Inflammatory macrophage (primary cell): ENCODE measurements at places on chromosomes 11 and 22.

- no peak for DNase-seq
Observed at GRCh38 chr11:68266121-68266891, 5.5 kb downstream of the C11orf24 start.

GRCh38 chr22:36196254-36197064, 5.2 kb downstream of the APOL4 start:
- no peak for DNase-seq

DNA sequence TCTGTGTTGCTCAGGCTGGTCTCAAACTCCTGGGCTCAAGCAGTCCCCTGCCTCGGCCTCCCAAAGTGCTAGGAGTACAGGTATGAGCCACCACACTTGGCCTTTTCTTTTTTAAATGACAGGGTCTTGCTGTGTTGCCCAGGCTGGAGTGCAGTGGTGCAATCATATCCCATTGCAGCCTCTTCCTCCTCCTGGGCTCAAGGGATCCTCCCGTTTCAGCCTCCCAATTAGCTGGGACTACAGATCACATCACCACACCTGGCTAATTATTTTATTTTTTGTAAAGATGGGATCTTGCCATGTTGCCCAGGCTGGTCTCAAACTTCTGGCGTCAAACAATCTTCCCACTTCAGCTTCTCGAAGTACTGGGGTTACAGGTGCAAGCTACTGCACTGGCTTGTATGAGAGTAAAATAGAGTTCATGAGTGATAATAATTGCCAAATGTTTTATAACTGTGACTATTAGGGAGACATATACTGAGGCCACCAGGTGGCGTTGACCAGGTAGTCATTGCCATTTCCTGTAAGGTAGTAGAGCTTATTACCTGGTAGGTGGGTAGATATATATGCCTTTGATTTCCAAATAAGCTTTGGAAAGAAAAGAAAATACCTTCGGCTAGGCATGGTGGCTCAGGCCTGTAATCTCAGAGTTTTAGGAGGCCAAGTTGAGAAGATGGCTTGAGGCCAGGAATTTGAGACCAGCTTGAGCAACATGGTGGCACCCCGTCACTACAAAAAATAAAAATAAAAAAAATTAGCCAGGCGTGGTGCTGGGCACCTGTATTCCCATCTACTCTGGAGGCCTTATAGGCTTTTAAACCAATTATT, 5.4 kb downstream of the FDX1 start:
- no peak for DNase-seq

- DNase-seq: no peak
Observed at GRCh38 chr22:26552466-26552865, 37.5 kb downstream of the TPST2 start.

- no peak for DNase-seq
Observed at GRCh38 chr22:26981111-26981510, 323.7 kb downstream of the MIAT start.

DNA sequence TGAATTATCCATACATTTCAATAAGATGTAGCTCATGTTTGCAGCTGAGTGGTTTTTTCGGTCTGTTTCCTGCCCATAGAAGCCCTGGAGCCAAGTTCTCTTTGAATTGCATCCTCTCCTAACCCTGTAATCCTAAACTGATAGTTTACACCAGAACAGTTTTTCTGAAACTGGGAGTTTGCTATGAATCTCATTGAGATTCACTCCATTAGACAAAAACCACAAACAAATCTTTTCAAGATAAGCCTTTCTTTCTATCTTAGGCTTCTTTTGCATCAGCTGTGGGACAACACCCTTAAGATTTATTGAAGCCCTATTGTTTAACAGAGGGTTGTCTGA, 324.8 kb downstream of the DYNC2H1 start:
- no peak for DNase-seq

DNA sequence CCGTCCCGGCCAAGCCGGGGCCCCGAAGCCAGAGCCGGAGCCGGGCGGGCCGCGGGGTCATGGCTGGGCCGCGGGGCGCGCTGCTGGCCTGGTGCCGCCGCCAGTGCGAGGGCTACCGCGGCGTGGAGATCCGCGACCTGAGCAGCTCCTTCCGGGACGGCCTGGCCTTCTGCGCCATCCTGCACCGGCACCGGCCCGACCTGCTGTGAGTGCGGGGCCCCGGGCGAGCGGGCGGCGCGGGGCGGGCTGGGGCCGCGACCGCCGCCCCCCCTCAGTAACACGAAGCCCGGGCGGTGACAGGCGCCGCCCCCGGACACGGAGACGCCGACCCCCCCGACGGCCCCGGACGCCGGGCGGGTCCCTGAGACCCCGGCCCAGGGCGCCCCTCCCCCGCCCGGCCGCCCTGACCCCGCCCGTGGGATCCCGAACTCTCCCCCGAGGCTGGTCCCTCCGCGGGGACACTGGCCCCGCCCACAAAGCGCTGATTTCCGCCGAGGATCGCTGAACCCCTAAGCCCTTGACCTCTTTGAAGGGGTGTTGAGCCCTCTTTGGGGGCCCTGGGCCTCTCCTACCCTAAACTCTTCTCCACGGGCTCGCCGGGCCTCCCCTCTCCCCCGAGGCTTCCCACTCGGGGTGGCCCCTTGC, 389 bp downstream of the MICALL1 start:
- peak; percentile 42 for DNase-seq

- DNase-seq: no peak
Observed at GRCh38 chr11:20342347-20343141, 21.0 kb upstream of the HTATIP2 start.

- peak; percentile 97 for DNase-seq
Observed at GRCh38 chr11:121418625-121419114, 33.4 kb upstream of the SORL1 start.

DNA sequence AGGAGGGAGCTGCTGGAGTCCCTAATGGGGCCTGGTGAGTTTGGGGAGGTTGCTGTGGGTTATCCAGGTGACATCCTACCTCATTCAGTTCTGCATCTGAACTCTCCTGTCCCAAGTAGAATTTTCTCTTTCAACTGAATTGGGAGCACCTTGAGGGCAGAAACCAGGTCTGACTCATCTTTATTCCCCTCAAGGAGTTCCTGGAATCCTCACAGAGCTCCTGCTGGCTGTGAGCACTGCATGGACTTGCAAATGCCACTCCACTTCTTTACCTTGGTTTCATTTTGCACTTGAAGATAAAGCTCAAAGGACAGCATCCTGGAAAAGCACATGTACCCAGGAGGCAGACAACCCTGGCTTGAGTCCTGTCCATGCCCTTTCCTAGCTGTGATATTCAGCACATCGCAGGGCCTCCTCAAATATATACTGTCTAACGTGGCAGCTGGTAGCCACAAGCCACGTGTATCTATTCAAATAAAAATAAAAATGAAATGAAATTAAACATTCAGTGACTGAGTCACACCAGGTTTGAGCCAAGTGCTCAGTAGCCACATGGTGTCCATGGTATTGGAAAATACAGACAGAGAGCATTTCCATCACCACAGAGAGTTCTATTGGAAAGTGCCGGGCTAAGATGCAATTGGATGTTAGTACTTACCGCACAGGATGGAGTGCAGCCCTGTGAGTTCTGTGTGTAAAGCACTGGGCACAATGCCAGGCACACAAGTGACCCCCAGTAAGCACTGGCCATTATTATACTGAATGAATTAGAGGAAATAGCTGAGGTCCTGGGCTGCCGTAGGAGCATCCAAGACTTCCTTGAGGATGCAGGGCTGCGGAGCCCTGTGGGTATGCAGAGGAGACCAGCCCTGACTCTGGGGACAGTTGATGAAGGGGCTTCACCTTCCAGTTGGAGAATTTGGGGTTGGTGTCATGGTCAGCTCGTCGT, 149.0 kb downstream of the PKNOX2 start:
- DNase-seq: no peak

GRCh38 chr11:100681064-100681502, 6.0 kb upstream of the ARHGAP42 start:
- DNase-seq: peak; percentile 75

GRCh38 chr11:15248749-15249148, 134.0 kb downstream of the INSC start:
- no peak for DNase-seq

DNA sequence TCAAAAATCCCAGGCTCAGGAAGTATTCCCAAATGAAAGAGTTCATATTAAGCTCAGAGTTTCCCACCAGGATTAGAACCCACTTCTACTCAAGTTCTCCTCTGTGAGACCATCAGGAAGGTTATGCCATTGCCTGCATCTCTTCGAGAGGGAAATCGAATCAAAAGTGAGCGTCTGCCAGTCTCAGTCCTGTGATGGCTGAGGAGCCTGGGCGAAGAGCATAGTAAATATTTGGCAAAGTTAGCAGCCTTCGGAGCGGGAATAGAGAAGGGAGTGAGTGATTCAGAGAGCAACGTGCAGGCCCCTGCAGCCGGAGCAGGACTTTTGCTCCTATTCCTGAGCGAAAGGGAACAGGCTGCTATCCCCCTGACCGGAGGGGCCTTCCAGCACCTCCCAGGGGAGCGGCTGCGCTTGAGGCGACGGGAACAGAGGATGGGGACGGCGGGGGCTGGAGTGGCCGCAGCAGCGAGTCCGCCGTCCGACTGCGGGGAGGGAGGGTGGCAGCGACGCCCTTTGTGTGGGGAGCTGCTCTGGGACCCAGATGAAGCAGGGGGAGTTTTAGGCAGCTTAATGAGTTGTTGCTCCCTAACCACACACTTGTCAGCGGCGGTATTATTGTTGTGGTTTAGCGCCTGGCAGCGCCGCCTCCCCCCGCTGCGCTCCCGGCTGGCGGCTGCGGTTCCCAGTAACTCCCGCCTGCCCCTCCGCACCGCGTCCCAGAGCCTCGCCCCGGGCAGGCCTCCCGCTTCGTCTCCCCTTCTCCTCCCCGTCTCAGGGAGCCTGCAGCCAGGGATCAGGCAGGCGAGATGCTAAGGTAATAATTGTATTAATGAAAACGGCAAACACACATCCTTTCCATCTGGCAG, 21.7 kb upstream of the NRGN start:
- DNase-seq: no peak
